ENCODE measurements at places on chromosomes 1 and 21.

DNA sequence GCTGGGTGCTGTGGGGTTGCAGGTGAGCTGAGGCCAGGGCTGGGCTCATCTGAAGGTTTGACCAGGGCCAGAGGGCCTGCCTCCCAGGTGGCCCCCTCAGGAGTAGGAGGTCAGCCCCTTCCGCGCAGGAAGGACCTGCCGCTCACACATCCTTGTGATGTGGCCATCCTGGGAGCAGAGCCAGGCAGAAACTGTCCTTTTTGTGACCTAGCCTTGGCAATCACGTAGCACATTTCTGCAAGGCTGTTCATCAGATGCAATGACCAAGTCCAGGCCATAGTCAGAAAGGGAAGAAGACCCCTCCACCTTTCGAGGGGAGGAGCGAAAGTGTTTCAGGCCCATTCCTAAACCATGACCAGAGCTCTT is 55.5 kb upstream of the TRAPPC10 start:
- DNase-seq: no peak

- peak; percentile 5 for DNase-seq
Observed at GRCh38 chr1:37752583-37753471, 12.1 kb downstream of the EPHA10 start.

GRCh38 chr21:33162436-33162951 is 67.2 kb upstream of the IFNAR2 start:
- peak; percentile 94 for DNase-seq

DNA sequence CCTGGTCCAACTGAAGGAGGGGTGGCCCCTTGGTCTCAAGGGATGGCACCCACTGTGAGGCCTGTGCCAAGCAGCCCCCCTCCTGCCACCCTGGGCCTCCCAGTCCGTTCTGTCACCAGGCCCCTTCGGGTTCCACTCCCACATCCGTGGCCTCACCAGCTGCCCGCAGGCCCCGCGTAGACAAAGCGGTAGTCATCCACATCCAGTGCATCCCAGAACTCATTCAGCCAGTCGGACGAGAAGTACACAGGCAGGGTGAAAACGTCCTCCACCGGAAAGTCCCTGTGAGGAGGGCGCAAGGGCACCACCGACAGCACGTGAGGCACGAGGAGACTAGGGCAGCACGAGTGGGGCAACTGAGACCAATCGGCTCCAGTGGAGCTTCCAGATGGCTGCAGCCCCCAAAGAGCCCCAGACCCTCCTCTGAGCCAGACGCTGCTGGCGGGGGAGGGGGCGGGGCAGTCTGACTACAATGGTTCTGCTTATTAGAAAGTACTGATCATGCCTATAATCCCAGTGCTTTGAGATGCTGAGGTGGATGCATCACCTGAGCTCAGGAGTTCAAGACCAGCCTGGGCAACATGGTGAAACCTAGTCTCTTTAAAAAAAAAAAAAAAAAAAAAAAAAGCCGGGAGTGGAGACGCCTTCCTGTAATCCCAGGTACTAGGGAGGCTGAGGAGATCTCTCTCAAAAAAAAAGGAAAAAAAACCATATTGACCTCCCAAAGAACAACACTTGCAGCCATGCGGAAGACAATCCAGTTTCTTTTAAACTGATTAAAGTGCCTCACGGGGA is 1.2 kb downstream of the JMJD4 start:
- no peak for DNase-seq

DNA sequence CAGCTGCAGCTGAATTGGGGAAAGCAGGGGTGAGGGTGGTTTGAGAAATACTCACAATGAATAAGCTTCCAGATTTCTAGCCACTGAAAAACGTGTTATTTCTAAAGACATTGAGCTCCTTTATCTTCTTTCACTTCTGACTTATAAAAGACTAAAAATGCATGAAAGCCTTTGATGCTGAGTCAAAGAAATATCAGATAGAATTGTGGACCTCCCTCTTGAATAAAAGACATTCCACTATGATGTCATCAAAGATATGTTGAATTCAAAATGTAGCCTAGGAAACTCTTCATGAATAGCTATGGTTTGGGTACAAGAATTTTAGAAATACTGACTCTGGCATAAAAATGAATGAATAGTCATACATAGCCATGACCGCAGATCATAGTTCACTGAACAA is 44.7 kb upstream of the COL24A1 start:
- DNase-seq: no peak
